ENCODE measurements at places on chromosomes 7 and 10. TPM values are rescaled to one million over a fixed set of nuclear protein-coding genes. Genes with fewer than 3 reads are reported as not detected.

GRCh38 chr7:1004018-1004852 is 21.3 kb downstream of the CYP2W1 start:
- DNase-seq: no peak

GRCh38 chr10:47020471-47020870 is 109.2 kb downstream of the PTPN20 start:
- no peak for DNase-seq

DNA sequence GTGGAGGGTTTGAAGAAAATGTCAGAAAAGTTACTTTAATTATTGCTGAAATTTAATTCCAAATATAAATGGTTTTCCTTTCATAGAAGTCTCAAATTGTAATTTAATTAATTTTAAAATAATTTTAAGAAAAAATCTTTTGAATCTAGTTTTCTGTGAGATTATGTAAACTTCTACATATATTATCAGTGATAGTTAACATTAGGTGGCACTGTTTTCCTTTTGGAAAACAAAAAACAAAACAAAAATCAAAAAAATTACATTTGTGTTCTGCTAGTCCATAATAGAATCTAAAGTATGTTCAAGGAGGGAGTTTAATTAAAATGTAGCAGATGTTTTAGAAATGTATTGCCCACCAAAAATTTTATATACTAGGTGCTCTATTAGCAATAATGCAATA is 1456.7 kb downstream of the REEP3 start:
- DNase-seq: no peak

DNA sequence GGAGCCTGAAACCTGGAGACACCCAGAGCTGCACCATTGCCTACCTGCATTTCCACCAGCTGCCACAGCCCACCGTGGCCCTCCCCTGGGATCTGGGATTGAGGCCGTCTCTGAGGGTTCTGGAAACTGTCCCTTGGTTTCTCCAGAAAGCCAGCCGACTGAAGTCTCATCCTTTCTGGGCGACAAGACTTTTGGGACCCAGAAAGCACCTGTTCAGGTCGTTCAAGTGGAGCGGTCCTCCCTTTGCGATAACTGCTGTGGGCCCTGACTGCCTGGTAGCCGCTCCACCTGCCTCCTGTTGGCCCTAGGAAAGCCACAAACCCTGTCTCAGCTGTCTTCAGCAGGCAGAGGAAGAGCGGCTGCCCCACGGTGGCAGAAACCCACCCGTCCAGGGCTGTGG is 346.0 kb upstream of the MKI67 start:
- DNase-seq: no peak

GRCh38 chr10:102102421-102102820 is 17.7 kb downstream of the LDB1 start:
- no peak for DNase-seq

DNA sequence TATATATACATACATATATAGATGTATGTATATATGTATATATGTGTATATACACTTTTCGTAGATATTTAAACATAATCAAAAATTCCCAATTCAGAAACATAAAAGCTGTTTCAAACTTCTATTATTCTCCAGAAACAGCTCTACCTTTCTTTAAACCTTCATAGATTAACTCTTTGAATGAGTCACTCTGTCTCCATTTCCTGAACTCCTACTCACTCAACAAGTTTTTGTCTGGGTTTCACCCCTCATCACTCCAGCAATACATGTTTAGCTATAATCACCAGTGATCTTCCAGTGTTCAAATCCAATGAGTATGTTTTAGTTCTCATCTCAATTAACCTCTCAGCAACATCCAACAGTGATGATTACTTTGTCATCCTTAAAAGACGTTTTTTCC is 9.6 kb downstream of the DGKB start:
- DNase-seq: no peak

- no peak for DNase-seq
Measured at GRCh38 chr10:23695825-23696420, 257.0 kb downstream of the OTUD1 start.

DNA sequence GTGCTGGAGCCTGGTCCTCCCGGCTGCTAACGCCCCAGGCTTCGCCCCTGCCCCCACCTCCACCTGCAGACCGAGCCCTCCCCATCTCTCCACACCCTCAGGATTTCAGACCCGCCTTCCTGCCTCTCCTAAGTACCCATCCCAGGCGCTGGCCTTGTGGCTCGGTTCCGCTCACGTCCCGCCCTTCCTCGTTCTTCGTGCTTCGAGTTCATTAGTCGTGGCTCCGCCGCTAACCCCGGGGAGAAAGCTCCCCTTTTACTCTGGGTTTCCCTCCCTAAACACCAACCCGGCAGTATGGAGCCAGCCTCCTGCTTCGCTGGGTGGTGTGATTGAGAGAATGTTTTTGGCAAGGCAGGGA is 11.2 kb downstream of the EMX2 start:
- no peak for DNase-seq

DNA sequence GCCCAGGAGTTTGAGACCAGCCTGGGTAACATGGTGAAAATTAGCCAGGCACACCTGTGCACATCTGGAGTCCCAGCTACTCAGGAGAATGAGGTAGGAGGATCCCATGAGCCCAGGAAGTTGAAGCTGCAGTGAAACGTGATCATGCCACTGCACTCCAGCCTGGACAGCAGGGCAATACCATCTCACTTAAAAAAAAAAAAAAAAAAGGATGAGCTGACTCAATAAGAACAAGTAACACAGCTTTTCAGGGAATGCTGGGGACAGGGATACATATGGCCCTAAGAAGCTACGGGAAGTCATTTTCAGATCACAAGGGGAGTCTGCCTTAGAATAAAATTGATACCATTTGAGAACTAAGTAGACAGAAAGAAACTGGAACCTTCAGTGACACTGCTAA is 41.7 kb downstream of the FAM171A1 start:
- no peak for DNase-seq

DNA sequence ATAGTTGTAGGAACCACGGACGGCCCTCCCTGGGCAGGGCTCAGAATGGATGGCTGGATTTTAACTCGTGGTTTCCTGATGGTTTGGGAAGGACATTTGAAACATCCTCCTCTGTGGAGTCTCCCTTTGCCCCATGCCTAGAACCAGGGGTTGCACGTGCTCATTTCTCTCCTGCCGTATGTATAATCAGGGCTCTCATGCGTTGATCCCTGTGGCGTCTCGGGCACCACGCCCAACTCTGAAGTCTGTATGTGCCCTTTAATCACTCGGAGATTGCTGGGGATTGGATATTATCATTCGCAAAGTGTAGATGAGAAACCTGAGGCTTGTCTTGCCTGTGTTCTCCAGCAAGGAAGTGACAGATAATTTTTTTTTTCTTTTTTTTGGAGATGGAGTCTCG is 257.1 kb downstream of the CAMK1D start:
- no peak for DNase-seq

GRCh38 chr10:132400547-132401151 is 3.6 kb downstream of the PWWP2B start:
- DNase-seq: no peak

GRCh38 chr7:106346678-106347217 is 62.0 kb upstream of the NAMPT start:
- DNase-seq: no peak

DNA sequence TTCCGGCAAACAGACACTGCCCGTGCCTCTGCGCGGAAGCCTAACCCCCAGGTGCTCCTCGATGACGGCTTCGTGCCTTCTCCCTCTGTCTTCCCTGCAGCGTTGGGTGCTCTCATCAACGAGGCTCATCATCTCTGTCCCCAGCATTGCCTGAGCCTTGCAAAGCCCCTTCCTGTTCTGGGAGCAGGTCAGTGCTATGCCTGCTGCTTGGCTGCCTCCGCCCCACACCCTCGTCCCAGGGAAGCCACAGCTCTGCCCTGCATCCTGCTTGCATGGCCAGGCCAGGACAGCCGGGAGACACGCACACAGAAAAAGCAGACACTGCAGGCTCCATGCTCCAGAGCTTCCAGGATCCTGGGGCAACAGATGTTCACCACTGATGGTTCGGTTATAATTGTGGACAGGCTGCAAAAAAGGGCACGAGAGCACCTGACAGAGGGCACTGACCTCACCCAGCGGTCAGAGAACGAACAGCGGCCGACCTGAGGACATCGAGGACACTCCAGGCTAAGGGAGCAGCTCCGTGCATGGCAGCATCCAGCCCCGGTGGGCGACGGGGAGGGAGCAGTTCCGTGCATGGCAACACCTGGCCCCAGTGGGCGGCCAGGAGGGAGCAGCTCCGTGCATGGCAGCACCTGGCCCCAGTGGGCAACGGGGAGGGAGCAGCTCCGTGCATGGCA is 265.5 kb downstream of the PTPRN2 start:
- DNase-seq: no peak

DNA sequence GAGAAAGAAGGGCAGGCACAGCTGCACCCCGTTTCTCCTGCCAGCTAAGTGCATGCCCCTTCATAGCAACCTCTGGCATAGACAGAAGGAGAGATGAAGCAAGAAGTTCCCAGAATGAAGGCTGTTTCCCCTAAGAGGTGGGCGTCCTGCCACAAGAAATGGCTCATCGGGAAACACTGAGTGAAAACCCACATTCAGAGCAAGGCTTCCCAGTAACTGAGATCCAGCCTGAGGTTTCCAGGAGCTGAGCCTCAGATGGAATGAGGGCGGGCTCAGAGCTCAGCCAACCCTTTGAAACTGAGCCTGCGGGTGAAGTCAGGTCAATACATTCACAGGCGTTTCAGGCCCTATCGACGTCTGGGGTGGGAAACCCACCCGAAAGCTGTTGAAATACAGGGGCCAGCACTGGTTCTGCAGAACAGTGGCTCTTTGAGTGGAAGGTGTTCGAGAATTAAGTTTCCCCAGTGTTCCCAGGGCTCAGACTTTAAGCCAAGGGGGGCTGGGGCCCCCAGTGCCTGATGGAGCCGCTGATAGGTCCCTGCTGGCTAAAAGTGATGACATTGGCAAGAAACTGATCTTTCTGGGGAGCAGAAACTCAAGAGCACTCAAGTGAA is 510.2 kb downstream of the RPS24 start:
- DNase-seq: no peak

PTPRE gene
- total RNA-seq: 274 TPM

SPDYE1 gene
- total RNA-seq: 0.24 TPM

H2BK1 gene
- not detected for total RNA-seq

ATG9B gene
- total RNA-seq: 4.4 TPM

HEPACAM2 gene
- not detected for total RNA-seq

MUC12 gene
- total RNA-seq: 1.2 TPM

LIPN gene
- 0.66 TPM for total RNA-seq

GPR158 gene
- total RNA-seq: not detected

Measured in natural killer cell (primary cell).